ENCODE measurements at places on chromosomes 6 and 20.
A peak's percentile ranks its signal among the peaks of the same experiment; 100 is the strongest.

- peak; percentile 8 for DNase-seq
Observed at GRCh38 chr6:44593539-44593944, 206.0 kb downstream of the CDC5L start.

- DNase-seq, result no peak
Observed at GRCh38 chr6:170137176-170137891, 153.5 kb downstream of the DLL1 start.

DNA sequence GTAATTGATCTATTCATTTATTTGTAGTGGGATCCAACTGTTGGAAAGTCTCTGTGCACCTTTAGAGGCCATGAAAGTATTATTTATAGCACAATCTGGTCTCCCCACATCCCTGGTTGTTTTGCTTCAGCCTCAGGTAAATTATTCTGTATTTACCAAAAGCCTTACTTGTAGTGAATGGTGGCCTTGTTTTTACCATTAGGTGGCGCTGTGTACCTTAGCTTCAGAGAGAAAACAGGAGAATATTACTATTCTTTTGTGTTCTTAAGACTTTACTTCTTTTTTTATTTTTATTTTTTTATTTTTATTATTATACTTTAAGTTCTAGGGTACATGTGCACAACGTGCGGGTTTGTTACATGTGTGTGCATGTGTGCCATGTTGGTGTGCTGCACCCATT, 23.7 kb downstream of the PEX7 start:
- no peak for DNase-seq

GRCh38 chr6:148779142-148779562, 32.3 kb downstream of the UST start:
- DNase-seq, result no peak

- DNase-seq, result no peak
Observed at GRCh38 chr6:158211273-158212055, 43.3 kb downstream of the GTF2H5 start.

DNA sequence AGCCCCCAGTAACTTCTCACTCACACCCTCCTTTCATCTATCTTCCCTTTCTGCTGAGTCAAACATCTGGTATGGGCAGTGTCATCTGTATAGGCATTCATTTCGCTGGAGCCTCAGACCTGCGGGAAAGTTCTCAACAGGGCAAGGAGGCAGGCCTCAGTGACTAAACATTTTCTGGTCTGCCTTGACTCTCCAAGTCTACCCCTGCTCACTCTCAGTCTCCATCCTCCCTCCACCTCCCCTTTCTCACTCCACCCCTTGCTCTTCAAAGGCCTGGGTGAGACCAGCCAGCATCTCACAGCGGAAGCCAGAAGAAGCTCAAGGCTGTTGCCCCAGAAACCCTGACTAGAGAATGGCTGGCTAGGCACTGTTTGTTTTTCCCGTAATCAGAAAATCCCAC, 105.0 kb upstream of the BEND6 start:
- no peak for DNase-seq

DNA sequence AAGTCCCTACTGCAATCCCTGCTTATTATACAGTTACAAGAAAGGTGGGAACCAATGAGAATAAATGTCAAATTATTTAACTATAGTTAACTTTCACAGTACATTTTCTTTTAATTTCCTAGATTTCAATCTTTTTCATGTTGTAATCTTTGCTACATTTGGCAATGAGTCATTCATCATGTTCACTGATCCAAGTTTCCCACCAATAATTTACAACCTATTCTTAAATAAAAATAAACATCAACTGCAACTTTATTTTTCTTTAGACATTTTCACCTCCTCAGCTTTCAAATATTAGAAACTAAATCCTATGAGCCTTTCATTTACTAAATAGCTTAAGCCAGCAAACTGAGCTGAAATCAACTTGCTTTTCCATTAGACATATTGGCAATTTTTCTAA, 541.3 kb upstream of the BTBD3 start:
- DNase-seq, result no peak

GRCh38 chr6:15616261-15616660, 46.6 kb downstream of the DTNBP1 start:
- DNase-seq, result no peak

GRCh38 chr6:43966374-43966658, 160.9 kb downstream of the MRPL14 start:
- DNase-seq, result no peak

- DNase-seq, result no peak
Observed at GRCh38 chr20:51961964-51962761, 159.8 kb upstream of the SALL4 start.

GRCh38 chr20:59835448-59836395, 97.7 kb downstream of the SYCP2 start:
- DNase-seq, result no peak

DNA sequence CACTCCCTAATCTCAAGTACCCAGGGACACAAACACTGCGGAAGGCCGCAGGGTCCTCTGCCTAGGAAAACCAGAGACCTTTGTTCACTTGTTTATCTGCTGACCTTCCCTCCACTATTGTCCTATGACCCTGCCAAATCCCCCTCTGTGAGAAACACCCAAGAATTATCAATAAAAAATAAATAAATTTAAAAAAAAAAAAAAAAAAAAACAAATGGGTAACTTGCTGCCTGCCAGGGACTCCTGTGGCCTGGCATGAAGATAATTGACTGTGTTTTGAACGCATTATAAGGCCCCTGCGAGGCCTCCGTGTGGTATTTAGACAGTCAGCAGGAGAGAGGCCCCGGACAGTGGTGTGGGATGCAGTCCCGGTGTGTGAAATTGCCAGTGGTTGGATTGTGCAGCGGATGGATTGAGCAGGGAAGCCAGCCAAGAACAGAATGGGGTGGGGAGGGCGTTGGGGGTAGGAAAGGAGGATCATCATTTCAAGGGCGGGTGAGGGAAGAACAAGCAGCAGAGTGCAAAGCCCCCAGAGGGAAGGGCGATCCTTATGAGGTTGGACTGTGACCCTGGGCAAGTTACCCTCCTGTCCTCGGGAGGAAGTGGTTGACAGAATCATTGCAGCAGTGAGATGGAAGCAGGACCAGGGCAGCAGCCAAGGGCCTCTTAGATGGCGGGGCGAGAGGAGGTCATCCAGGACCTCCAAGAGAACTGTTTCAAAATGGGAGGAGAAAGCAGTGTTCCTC, 43.3 kb downstream of the PPARD start:
- DNase-seq, result no peak

DNA sequence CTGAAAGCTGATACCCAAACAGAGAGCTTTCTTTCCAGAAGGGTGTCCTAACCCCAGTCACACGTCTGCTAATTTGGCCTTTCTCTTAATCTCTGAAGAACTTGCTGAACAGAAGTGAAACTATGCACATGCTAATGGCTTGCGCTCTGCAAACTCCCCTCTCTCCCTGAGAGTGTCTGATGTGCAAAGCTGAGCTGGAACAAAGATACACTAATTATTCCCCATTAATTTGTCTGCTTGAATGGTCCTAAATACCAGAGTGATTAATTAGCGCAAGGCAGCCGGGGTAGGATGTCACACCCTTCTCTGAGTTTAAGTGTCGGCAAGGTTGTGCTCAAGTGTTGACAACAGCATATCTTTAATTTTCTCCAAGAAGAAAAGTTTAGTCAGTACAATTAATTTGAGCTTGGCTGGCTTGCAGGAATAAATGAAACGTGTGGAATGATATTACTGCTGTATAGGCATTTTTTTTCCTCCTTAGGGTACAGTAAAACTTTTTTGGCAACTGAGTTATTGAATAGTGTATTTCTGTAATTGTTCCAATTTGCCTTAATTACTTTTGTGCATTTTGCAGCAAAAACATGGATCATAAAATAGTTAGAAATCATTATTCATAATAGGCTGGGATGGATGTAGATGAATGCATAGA, 715.9 kb upstream of the POU3F2 start:
- no peak for DNase-seq

GRCh38 chr6:125859727-125860126, 69.0 kb downstream of the NCOA7 start:
- DNase-seq, result no peak

DNA sequence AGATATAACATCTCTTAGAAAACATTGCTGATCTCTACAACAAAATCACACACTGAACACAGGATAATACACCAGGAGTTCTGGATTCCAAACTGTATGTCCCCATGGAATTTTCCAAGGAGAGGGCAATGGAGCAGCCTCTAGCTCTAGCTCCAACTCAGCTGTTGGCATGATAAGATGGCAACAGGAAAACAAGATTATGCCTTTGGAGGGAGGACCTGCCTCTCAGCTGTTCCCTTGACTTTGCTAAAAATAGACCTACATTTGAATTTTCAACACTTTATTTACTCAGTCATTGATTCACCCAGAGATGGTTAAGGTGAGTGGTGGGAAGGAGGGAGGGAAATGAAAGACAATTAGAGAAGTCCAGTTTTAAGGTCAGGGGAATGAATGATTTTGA, 246.7 kb downstream of the ALDH8A1 start:
- DNase-seq, result no peak

- no peak for DNase-seq
Observed at GRCh38 chr6:144349690-144350527, 64.8 kb downstream of the UTRN start.

- peak; percentile 68 for DNase-seq
Observed at GRCh38 chr20:2840138-2840966, at the start of the genes PCED1A and VPS16. Gene PCED1A (minus strand): TSS chr20:2840655. CDS start chr20:2839912, 743 bp downstream. Gene VPS16 (plus strand): TSS chr20:2840745. CDS start chr20:2840775, 30 bp downstream.

DNA sequence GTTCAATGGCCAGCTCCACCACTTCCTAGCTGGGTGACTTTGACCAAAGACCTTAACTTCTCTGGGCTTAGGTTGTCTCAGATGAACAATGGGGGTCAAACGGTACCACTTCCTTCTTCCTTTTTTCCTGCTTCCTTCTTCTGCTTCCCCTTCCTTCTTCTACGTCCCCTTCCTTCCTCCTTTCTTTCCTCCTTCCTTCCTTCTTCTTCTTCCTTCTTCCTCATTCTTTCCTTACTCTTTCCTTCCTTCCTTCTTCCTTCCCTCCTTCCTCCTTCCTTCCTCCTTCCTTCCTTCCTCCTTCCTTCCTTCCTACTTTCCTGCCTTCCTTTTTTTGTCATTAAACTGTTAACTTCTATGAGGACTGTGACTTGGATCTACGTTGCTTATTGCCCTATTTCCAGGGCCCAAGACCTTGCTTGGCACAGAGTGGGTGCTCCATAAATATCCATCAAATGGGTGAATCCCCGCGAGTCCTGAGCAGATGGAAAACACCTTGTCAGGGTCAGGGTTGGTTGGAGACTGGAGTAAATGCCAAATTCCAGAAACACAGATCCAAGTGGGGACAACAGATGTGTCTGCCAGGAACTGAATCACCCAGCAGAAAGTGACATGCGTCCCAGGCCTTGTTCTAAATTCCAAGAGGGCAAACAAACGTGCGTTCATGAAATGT, 243.3 kb downstream of the PREX1 start:
- DNase-seq, result no peak

DNA sequence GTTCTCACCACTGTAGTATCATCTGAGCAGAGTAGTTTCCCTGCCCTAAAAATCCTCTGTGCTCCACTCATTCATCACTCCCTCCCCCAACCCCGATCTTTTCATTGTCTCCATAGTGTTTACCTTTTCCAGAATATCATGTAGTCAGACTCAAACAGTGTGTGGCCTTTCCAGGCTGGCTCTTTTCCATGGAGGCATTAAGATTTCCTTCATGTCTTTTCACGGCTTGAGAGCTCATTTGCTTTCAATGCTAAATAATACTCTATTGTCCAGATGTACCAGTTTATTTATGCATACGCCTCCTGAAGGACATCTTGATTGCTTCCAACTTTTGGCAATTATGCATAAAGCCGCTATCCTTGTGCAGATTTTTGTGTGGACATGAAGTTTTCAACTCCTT, 235.8 kb downstream of the PHACTR1 start:
- no peak for DNase-seq

DNA sequence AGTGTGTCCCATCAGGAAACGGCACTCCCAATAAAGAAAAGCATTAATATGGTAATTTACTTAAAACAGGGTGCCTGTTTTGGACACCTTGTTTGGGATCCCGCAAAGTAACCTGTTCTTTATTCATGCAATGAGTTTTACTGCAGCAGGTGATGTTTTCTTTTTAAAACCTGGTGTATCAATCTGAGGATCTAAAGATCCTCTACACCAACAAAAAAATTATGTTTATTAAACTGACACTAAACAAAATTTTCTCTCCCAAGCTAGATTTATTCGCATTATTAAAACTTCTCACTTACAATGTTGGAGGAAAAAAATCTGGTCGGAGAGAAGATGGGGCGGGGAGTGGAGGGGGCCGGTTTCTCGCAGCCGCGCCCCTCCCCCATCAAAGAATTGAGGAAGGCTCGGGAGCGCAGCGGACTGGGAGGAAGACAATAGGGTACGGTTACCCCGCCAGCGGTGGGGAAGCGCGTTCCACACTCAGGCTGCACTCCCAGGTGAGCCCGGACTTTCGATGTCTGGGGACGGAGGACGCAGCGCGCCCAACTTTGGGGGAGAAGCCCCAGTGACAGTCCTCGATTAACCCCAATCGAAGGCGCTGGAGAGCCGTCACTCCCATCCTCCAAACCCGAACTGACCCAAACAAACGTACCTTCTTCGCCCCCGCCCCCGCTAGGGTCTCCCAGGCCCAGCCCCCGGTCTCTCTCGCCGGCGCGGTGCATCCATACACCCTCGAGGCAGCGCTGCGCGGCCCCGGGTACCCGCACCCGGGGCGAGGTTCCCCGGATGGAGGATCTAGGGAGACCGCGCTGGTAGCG, 1.3 kb downstream of the CD24 start:
- no peak for DNase-seq

- no peak for DNase-seq
Observed at GRCh38 chr20:38008233-38008944, 24.9 kb downstream of the TTI1 start.

- no peak for DNase-seq
Observed at GRCh38 chr20:23118144-23118543, 32.0 kb upstream of the CD93 start.

GRCh38 chr6:40947876-40948526, 91.0 kb downstream of the UNC5CL start:
- DNase-seq, result no peak

DNA sequence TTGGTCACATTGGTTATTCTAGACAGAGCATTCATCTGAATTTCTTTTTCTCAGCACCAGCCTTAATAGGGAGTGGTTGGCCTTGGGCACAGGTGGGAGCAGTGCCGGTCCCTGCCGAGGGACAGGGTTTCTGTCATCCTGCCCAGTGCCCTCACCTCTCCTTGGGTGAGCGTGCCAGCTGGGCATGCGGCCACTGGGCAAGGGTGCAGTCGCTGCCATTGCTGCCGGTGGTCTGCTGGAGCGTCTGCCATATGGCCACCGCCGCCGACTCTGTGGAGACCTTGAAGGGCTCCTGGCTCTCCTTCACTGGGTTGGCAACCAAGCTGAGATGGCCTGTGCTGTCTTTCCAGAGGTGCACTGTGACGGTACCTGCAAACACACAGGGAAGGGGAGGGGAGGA, 16.4 kb upstream of the UQCC2 start:
- no peak for DNase-seq

GRCh38 chr6:44548319-44548718, 160.8 kb downstream of the CDC5L start:
- no peak for DNase-seq
